Astrocyte (in vitro differentiated cells and primary cell): ENCODE measurements at places on chromosomes 4 and X.

DNA sequence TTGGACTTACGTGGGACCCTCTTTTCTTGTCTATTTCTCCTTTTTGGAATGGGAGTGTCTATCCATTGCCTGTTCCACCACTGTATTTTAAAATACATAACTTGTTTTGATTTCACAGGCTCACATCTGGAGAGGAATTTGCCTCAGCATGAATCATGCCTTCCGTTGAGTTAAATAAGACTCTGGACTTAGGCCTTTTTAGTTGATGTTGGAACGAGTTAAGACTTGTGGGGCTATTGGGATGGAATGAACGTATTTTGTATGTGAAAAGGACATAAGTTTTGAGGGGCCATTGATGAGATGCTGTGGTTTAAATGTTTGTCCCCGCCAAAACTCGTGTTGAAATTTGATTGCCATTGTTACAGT is 66.2 kb downstream of the BEX3 start:
- H3K27me3 ChIP-seq: no peaks in the 10 kb centered on the region
- DNase-seq: peak; percentile 69
- H3K4me1 ChIP-seq: peaks cover 12% of the 10 kb centered on the region
- peak overlapping the region; percentile 31 for H3K27ac ChIP-seq

- no peak overlapping the region for H3K27ac ChIP-seq
- no peak overlapping the region for H3K4me3 ChIP-seq
- DNase-seq: no peak
- no peaks in the 10 kb centered on the region for H3K27me3 ChIP-seq
- no peaks in the 10 kb centered on the region for H3K4me1 ChIP-seq
These were observed 673.2 kb upstream of the MAGEB2 start for GRCh38 chrX:29542152-29542551.

- H3K4me3 ChIP-seq: no peak overlapping the region
- H3K4me1 ChIP-seq: peaks cover 7% of the 10 kb centered on the region
- DNase-seq: no peak
- H3K36me3 ChIP-seq: no peaks in the 10 kb centered on the region
These were observed 108.8 kb downstream of the NHSL2 start for GRCh38 chrX:72019487-72019886.

GRCh38 chr4:174318829-174319764 is 35.4 kb downstream of the CEP44 start:
- H3K4me3 ChIP-seq: no peak overlapping the region
- peak; percentile 22 for DNase-seq
- no peak overlapping the region for H3K27ac ChIP-seq
- H3K27me3 ChIP-seq: no peaks in the 10 kb centered on the region

- no peak overlapping the region for H3K27ac ChIP-seq
- no peak overlapping the region for H3K4me3 ChIP-seq
- peaks cover 2% of the 10 kb centered on the region for H3K4me1 ChIP-seq
These were observed 57.0 kb downstream of the SORBS2 start for GRCh38 chr4:185754961-185755360.
